ENCODE measurements at places on chromosomes 5 and 9. TPM values are rescaled to one million over a fixed set of nuclear protein-coding genes. Genes with fewer than 3 reads are reported as not detected.

- DNase-seq, result no peak
Measured at GRCh38 chr9:89667726-89668125, 62.9 kb downstream of the GADD45G start.

DNA sequence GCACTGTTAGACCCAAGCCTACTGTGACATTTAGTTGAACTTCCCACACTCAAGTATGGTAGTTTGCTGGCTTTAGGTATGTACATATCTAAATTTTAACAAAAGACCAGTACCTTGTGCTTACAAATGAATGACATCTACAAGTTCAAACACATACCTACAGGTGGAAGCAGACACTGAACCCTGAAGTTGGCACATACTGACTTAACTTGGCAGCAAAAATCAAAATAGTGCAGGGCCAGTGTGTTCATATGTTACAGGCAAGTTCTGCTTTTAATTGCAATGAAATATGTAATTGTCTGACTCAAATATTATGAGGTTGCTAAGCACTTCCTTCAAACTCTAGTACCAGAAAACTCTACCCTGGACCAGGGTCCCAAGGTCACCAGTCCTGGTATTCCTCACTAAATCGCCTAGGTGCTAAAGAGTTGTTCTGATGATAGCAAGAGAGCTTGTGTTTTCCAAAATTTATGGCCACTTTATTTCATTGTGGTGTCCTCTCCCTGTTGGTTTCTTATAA lies 77.4 kb downstream of the MEGF10 start:
- no peak for DNase-seq

DNA sequence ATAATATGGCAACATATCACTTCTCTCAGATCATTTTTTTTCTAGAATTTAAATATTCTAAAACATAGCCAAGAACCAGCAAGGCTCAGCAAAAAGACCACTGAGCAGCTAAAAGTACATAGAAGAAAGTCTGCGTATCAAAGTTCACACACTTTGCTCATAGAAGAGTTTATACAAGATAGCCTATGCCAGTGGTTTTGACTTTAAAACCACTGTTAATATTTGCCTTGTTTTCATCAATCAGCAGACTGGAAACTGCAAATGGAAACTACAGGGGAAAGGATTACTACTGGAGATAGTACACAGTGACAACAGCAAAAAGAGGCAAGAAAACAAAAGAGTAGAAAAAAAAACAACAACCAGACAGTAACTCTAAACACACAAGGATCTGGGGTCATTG lies 483.3 kb downstream of the ZSWIM6 start:
- no peak for DNase-seq

GRCh38 chr9:129549139-129549538 lies 71.8 kb downstream of the C9orf50 start:
- DNase-seq, result no peak

- DNase-seq, result no peak
Measured at GRCh38 chr5:152086668-152087067, 162.0 kb upstream of the GLRA1 start.

Gene CDH18
- not detected for total RNA-seq

- no peak for DNase-seq
Measured at GRCh38 chr9:34151398-34151797, 24.9 kb upstream of the DCAF12 start.

DNA sequence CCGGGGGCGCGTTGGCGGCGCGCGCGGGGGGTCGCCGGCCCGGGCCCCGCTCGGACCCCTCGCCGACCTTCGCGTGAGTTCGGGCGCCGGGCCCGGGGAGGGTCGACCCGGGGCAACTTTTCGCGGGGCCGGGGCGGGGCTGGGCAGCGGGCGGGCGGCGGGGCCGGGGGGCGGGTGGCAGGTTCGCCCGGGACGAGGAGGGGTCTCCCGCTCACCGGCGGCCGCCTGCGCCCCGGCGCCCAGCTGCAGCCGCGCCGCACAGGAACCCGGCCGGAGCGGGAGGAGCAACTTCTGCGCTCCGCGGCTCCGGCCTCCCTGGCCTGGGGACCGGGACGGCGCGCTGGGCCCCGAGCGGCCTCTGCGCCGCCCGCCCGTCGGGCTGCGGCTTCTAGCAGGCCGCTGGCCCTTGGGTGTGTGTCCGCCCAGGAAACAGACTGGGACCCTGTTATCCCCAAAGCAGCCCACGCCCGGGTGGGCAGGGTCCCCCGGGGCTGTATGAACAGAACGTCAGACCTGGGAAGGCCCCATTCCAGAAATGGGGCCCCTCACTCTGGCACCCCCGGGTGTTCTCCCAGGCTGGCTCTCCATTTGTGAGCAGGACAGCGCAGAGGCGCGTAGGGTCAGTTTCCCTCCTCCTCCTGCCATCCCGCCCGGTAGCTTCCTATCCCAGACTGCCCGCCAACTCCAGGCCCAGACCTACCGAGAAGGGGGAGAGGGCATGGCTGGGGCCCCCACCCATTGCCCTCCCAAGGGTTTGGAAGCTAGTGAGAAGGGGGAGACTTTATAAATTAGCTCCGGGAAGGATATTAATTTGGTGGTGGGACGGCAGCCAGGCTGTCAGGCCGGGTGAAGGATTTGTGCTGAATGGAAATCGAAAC lies 708 bp downstream of the RXRA start:
- no peak for DNase-seq

Gene TMOD1
- total RNA-seq, result 0.97 TPM

GRCh38 chr9:33737811-33738606 lies 57.4 kb upstream of the PRSS3 start:
- no peak for DNase-seq

DNA sequence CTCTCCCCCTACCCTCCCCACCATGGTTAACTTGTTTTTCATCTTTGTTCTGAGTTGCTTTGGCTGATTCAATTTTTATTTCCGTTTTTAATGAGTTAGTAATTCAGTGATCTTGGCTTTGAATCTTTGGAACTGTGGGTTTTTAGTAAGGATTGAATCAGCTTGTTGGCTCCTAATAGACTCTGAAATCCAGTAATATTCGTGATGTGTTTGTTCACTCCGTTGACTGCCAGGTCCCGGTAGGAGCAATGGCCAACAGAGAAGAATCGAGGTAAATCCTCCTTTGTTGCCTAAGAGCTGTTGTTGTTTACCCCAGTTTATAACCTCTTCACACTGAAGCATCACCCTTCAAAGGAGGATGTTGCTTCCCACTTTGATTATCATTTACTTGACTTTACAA lies 92.7 kb downstream of the PCSK1 start:
- DNase-seq, result no peak

DNA sequence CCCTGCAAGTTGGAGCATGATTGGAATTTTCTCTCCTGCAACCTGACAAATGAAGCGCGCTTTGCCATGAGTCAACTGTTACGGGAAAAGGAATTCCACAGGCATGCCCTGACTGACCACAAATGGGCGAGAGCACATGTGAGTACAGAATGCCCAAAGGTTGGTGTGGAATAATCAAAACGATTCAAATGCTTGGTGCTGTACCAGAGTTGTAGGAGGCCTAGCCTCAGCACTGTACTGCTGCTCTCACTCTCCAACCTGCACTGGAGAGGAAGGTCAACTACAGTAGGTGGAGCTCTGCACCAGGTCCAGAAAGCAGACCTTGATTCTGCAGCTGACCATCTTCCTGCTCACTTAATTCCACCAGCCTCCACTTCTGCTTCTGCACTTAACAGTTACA lies 406.9 kb upstream of the ACTBL2 start:
- no peak for DNase-seq

DNA sequence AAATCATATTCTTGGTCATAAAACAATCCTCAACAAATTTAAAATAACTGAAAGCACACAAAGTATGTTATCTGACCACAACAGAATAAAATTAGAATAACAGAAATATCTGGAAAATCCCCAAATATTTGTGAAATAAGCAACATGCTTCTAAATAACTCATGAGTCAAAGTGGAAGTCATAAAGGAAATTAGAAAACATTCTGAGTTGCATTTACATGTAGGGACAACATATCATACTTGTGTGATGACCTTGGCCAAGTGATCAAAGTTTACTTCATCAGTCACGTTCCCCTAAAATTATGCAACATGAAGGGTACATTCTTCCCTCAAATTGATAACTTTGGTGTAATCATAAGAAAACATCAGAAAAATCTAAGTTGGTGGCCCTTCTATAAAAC lies 64.7 kb downstream of the CSF2 start:
- no peak for DNase-seq

Gene INSYN2B
- not detected for total RNA-seq

GRCh38 chr9:128225770-128226411 lies 22.7 kb downstream of the DNM1 start:
- no peak for DNase-seq

DNA sequence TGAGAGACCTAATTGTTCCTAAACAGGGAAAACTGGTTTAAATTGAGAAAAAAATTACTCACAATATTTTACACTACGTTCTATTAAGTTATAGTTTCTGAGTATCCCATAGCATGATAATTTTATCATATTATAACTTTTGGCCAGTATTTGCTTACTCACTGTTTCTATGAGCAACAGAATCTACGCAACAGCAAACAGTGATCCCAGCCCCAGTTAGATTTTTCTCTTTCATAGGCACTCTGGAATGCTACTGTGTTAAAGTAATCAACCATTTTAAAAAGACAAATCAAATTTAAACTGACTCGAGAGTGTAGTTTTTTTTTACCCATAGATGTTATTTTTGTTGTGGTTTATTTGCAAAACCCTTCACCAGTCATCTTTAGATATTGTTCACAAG lies 107.2 kb downstream of the XRCC4 start:
- no peak for DNase-seq

Gene TCERG1
- total RNA-seq, result 136 TPM

DNA sequence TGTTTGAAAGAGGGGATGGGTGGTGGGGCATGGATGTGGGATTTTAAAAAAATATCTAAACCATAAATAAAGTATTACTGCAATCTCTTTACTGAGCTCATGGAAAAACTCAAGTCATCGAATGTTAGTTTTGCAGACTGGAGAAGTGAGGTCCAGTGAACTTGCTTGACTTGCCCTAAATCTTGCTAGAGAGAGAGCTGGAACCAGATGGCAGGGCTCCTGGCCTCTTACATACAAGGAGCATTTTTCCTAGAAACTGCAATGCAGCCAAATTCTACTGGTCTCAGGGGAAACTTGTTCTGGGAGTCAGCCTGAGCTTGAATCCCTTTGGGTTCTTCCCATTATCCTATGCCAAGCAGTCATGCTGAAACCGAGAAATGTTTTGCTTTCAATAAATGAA lies 2.9 kb upstream of the TGFBI start:
- DNase-seq, result no peak

Gene PCDHA4
- not detected for total RNA-seq

GRCh38 chr5:439181-439580 lies 3.8 kb upstream of the EXOC3 start:
- no peak for DNase-seq

GRCh38 chr5:15791274-15791673 lies 291.3 kb downstream of the FBXL7 start:
- DNase-seq, result no peak

DNA sequence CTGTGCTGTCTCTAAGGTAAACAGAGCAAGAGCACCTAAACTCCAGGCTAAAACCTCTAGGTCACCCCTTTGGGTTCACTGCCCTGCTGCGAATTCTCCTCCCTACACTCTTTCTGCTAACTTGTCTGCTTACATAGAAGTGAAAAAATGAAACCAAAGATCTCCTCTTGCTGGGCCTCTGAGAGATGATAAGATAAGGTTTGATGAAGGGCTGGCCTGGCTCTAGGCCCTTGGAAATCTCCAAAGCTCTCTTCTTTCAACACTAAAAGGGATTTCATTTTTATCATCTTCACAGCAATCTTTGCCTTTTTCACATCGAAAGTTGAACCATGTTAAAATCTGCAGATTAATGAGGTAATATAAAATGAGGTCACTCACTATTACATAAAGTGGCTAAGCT lies 450.8 kb upstream of the TLE4 start:
- no peak for DNase-seq

Gene TAF11L10
- not detected for total RNA-seq

GRCh38 chr5:102818934-102819333 lies 63.8 kb downstream of the PAM start:
- no peak for DNase-seq

GRCh38 chr9:131238402-131239021 lies 37.8 kb downstream of the FAM78A start:
- no peak for DNase-seq

- no peak for DNase-seq
Measured at GRCh38 chr5:80825786-80826460, 134.2 kb upstream of the RASGRF2 start.

GRCh38 chr5:102529031-102529430 lies 30.2 kb upstream of the SLCO6A1 start:
- no peak for DNase-seq

Gene FRRS1L
- total RNA-seq, result not detected

Gene BRD9
- total RNA-seq, result 72.9 TPM

DNA sequence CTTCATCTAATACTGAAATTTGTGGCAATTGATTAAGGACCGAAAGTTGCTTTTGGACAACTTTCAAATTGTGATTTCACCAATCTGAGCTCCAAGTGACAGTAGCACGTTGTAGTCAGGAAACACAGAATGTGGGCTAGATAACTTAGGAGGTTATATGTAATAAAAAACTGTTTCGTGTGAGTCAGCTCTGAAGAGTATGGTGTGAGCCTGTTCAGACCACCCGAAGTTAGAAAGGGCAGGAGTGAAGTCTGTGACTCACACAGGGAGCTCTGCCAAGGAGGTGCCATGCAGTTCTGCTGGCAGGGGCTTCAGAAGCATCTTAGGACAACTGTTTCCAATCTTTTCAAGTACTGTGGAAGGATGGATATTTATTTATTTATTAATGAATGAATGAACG lies 16.4 kb upstream of the ZBTB34 start:
- no peak for DNase-seq

DNA sequence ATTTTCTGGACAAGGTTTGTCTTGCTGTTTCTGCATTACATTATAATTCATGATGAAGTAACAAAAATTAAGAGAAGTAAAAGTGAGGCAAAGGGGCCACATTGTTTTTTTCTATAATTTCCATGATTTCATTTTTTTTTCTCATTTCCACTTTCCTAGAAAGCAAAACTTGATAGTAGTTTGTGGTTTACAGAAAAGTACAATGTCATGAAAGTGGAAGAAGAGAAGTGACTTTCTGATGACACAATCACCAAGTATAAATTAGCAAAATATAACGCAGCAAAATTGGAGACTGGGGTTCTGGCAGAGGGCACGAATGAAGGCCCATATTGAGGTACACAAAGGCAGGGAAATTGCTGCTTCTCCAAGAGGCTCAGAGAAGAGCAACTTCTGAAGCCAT lies 5.0 kb upstream of the IFNA14 start:
- DNase-seq, result no peak

Gene LCN15
- not detected for total RNA-seq

Gene ITGA1
- 0.76 TPM for total RNA-seq

Gene UBE2QL1
- total RNA-seq, result 0.67 TPM

- no peak for DNase-seq
Measured at GRCh38 chr5:53882676-53883031, 322.2 kb downstream of the NDUFS4 start.

Gene SLC34A3
- not detected for total RNA-seq

GRCh38 chr5:103624035-103624480 lies 61.5 kb upstream of the NUDT12 start:
- DNase-seq, result no peak

GRCh38 chr9:79913867-79914266 lies 342.1 kb downstream of the TLE4 start:
- no peak for DNase-seq

All from activated T-helper 2 cell treated with anti-CD3 and anti-CD28 coated beads, Interferon-gamma antibody, Interleukin-2, Interleukin-4, amounts not matched to agents 10 μg/mL and 5 μg/mL and 100 μg/mL, durations not matched to agents 14 hours and 24 hours and 36 hours (primary cell).